ENCODE measurements at places on chromosomes 11 and 22. TPM values are rescaled to one million over a fixed set of nuclear protein-coding genes. Genes with fewer than 3 reads are reported as not detected.
A peak's percentile ranks its signal among the peaks of the same experiment; 100 is the strongest.

- no peaks in the 10 kb centered on the region for H3K36me3 ChIP-seq
- H3K27me3 ChIP-seq: no peaks in the 10 kb centered on the region
- H3K4me3 ChIP-seq: peak overlapping the region; percentile 67
- H3K4me1 ChIP-seq: peaks cover 29% of the 10 kb centered on the region
These were observed 1.1 kb downstream of the TLCD5 start for GRCh38 chr11:120326228-120326627.

DNA sequence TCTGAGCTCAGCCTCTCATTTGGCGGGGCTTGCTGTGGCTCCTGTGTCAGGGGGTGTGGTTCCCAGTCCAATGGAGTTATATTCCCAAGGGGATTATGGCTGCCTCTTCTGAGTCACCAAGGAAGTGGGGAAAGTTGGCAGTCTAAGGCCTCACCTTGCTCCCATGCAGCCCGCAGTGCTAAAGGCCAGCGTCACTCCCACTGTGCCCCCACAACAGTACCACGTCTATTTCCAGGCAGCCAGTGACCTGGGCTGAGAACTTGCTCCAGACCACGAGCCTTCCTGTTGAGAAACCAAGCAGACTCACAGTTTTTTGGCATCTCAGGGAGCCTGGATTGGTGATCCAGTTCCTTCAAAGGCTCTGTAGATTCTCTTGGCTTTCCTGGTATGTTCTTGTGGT lies 45.6 kb downstream of the OR2AT4 start:
- DNase-seq: no peak
- H3K4me1 ChIP-seq: no peaks in the 10 kb centered on the region
- H3K27me3 ChIP-seq: no peaks in the 10 kb centered on the region
- H3K4me3 ChIP-seq: no peak overlapping the region

PARVG gene
- 0.57 TPM for total RNA-seq

- no peak overlapping the region for H3K27ac ChIP-seq
- DNase-seq: no peak
- H3K36me3 ChIP-seq: peaks cover 5% of the 10 kb centered on the region
- H3K4me3 ChIP-seq: no peak overlapping the region
These were observed 319.1 kb downstream of the BRD1 start for GRCh38 chr22:49508561-49508960.

DNA sequence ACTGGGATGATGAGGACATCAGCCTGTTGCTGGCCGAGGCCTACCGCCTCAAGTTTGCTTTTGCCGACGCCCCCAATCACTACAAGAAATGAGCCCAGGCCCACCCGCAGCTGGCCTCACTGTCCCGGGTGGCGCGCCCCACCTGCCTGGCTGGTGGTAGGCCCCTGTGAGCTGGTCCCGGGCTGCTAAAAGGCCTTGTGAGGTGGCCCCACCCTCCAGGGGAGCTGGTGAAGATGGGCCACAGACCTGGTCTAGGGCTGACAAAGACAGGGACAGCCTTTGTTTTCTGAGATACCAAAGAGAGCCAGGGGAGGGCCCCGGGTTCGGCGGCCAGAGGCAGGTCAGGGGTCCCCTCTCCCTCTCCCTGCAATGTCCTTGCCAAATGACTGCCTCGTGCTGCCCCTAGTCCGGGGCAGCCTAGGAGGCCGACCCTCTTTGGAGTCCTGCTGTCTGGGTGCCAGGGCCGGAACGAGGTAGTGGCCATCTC lies 411.1 kb downstream of the TBC1D22A start:
- H3K4me1 ChIP-seq: no peaks in the 10 kb centered on the region
- no peak for DNase-seq
- H3K27me3 ChIP-seq: no peaks in the 10 kb centered on the region
- H3K4me3 ChIP-seq: no peak overlapping the region
- no peak overlapping the region for H3K27ac ChIP-seq

- H3K36me3 ChIP-seq: no peaks in the 10 kb centered on the region
- no peak for DNase-seq
- no peaks in the 10 kb centered on the region for H3K4me1 ChIP-seq
- no peak overlapping the region for H3K4me3 ChIP-seq
- no peak overlapping the region for H3K27ac ChIP-seq
These were observed 59.2 kb downstream of the PIK3C2A start for GRCh38 chr11:17148536-17148935.

GRCh38 chr11:86091566-86091965 lies 22.7 kb upstream of the PICALM start:
- H3K27ac ChIP-seq: no peak overlapping the region
- H3K36me3 ChIP-seq: no peaks in the 10 kb centered on the region
- no peak for DNase-seq
- H3K4me3 ChIP-seq: no peak overlapping the region

GRCh38 chr11:36485298-36486002 lies 24.6 kb downstream of the TRAF6 start:
- H3K27me3 ChIP-seq: no peaks in the 10 kb centered on the region
- no peak overlapping the region for H3K27ac ChIP-seq
- H3K4me1 ChIP-seq: no peaks in the 10 kb centered on the region
- no peaks in the 10 kb centered on the region for H3K36me3 ChIP-seq
- no peak for DNase-seq

WNT7B gene
- 10.5 TPM for total RNA-seq

SUSD2 gene
- total RNA-seq: 6.6 TPM

TEX12 gene
- not detected for total RNA-seq

DNA sequence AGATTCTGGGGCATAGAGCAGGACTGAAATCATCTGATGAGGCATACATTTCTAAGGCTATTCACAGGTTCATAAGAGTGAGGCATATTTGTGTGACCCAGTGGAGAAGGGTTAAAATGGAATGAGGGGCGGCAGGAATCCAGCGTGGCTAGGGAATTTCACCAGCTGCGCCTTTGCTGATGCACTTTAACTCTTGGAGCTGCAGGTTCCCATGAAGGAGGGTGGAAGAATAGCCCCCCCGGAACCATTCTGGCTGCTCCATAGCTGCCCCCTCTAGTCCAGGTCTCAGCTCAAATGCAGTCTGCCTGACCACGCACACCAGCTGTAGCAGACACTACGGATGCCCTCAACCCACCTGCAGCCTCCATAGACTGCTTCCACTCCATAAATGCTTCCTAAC lies 31.5 kb downstream of the TENM4 start:
- H3K36me3 ChIP-seq: no peaks in the 10 kb centered on the region
- no peak overlapping the region for H3K4me3 ChIP-seq
- no peak overlapping the region for H3K27ac ChIP-seq
- no peak for DNase-seq

DNA sequence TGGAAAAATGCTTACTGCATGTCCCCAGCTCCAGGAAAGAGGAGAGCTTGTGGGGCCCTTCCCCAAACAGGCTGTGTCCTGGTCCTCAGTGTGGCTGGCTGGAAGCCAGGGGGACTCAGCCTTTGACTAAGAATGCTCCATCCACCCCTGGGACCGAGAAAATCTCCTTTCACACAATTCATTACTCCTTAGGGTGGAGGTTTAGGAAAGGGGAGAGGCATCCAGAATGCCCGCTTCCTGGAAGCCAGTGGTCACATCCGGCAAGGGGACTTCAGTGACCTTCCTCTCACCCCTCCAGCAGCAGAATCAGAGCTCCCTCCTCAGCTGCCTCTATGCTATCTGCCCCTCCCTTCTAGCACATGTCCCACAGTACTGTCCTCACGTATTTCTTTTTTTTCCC lies 21.9 kb downstream of the ATG16L2 start:
- peaks cover 15% of the 10 kb centered on the region for H3K4me1 ChIP-seq
- H3K27me3 ChIP-seq: no peaks in the 10 kb centered on the region
- H3K36me3 ChIP-seq: no peaks in the 10 kb centered on the region
- H3K4me3 ChIP-seq: no peak overlapping the region
- DNase-seq: no peak
- no peak overlapping the region for H3K27ac ChIP-seq

GRCh38 chr22:25844601-25845000 lies 102.6 kb downstream of the MYO18B start:
- no peaks in the 10 kb centered on the region for H3K4me1 ChIP-seq
- H3K4me3 ChIP-seq: no peak overlapping the region
- no peaks in the 10 kb centered on the region for H3K36me3 ChIP-seq
- no peak for DNase-seq

DNA sequence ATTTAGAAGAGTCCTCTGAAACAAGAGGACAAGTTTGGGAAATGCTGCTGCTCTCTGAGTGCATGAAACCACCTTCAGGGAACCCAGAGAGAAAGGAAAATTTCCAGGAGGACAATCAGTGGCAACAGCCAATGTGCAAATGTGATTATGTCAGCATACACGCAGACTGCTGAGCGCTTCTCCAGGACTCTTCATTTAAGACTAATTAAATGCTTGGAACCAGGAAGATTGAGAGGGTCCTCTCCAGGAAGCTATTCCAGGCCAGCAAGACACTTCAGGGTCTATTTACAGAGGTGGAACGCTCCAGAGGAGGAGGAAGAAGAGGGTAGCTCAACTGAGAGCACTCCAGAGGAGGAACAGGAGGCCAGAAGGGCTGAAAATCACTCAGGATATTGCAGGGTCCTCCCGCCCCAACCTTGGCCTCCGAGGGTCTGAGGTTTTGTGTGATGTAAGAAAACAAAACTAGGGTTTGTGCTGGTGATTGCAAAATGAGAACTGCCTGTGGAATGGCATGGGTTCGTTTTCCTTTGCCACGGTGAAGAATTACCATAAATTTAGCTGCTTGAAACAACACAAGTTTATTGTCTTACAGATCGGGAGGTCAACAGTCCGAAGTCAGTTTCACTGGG lies 14.1 kb upstream of the HTR3A start:
- H3K4me1 ChIP-seq: no peaks in the 10 kb centered on the region
- no peak for DNase-seq
- H3K27me3 ChIP-seq: 0 out of 2 replicates have a peak, but pooled peaks cover 7% of the 10 kb centered on the region

GRCh38 chr11:19320827-19321226 lies 80.1 kb upstream of the E2F8 start:
- peaks cover 64% of the 10 kb centered on the region for H3K27me3 ChIP-seq
- no peak overlapping the region for H3K27ac ChIP-seq
- H3K4me3 ChIP-seq: no peak overlapping the region
- H3K36me3 ChIP-seq: no peaks in the 10 kb centered on the region
- no peak for DNase-seq
- H3K4me1 ChIP-seq: no peaks in the 10 kb centered on the region

Measured in HCT116 (cell line).